Stimulated activated naive CD4-positive, alpha-beta T cell (primary cell): ENCODE measurements at places on chromosomes 3 and 15.

DNA sequence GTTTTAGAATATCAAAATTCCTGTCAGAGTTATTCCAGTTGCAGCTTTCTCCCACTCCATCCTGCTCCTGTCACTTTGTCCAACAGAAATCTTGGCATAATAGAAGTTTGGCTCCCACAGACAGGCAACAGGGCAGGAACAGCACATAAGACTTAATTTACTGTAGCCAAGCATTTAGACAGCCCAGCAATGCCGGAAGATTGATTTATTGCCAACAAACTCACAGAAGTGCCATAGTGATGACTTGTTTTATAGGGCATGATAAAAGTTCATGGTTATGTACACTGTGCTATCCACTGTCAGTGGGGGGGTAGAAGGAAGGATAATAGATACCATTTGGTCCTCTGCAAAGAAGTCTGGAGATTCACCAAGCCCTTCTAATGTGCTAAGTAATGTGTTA, 98.3 kb upstream of the CBLB start:
- DNase-seq = no peak

DNA sequence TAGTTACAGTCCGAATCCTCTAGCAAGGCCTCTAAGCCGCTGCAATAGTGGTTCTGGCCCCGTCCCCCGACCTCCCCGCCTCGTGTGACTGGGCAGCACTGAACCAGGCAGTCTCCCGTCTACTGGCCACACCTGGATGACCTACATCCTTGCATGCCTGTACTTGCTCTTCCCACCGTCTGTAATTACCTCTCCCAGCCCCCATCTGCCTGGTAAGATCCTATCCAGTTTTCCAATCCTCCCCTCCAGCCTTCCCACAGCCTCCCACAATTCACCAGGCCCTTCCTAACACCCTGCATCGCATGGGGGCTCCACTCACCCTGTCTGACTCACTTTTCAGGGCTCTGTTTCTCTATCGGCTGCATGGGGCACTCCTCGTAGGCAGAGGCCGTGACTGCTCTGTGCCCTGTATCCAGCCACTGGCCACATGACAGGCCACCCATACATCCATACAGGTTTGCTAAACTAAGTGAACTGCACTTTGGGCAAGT, 32.8 kb downstream of the XXYLT1 start:
- no peak for DNase-seq

DNA sequence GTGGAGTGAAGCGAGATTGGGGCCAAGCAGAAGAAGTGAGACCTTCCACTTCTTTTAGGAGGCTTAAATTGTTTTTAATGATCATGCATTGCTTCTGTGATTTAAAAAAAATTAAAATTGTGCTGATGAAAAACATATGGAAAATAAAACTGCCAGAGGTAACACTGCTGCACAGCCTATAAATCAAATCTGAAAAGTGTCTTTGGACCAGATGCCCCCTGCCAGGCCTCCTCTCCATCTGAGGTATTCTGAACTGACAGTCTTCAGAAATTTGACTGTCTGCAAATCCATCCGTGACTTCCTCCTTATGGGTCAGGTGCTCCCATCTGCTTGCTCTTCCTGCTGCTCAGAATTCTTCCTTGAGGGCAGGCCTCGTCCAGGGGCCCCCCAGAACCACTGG, 108.5 kb upstream of the NR2E3 start:
- no peak for DNase-seq

DNA sequence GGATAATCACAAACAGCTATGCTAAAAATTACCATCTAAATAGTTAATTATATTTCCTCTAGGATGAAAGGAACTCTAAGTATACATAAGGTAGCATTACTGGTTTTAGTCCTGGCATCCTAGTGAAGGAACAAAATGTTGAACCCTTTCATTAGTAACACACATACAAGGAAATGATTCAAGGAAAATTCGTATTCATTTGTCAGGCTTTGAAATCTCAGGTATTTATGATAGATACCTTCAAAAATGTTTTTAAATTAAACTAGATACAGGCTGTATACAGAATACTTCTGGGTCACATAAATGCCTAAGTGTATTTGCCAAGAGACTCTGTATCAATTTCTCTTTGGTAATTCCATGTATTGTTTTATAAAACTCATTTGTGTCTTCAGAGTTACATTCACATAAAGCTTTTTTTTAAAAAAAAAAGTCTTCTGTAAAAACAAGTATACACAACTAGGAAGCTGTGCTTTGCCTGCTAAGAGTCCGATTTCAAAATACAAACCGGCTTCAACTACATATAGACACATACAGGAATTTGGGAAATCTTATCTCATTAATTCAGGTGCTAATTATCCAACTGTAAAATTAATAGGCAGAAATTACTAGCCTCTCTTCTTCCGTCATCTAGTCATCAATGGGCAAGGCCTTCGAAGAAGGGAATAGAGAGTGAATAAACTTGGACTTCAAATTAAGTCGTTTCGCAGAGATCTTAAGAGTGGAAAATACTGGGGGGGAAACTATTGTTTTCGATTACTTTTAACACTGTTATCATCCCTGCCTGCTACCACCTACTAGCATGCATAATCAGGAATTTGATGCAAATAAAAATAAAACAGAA, 1.3 kb downstream of the SECISBP2L start:
- no peak for DNase-seq

GRCh38 chr15:96066852-96067495, 263.5 kb upstream of the NR2F2 start:
- no peak for DNase-seq

GRCh38 chr3:97958396-97958795, 13.8 kb downstream of the RIOX2 start:
- no peak for DNase-seq

- no peak for DNase-seq
Observed at GRCh38 chr15:72824112-72824511, 40.6 kb upstream of the ADPGK start.

- DNase-seq = no peak
Observed at GRCh38 chr3:78764634-78765033, 1003.2 kb downstream of the ROBO1 start.

DNA sequence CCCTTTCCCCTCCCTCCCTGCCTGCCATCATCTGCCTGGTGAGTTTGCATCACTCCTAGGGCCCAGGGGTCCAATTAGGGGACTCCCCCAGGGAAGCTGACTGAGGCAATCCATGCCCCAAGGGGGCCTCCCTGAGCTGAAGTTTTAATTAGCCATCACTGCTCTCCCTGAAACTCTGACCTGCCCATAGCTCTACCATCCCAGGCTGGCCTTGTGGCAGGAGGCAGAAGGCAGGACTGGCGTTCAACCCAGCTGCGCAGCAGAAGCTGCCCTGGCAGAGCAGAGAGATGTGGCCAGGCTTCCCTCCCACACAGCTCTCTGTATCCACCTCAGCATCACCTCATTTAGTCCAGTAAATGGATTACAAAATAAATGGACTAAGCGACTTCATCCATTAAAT, 7.7 kb upstream of the C15orf39 start:
- no peak for DNase-seq

DNA sequence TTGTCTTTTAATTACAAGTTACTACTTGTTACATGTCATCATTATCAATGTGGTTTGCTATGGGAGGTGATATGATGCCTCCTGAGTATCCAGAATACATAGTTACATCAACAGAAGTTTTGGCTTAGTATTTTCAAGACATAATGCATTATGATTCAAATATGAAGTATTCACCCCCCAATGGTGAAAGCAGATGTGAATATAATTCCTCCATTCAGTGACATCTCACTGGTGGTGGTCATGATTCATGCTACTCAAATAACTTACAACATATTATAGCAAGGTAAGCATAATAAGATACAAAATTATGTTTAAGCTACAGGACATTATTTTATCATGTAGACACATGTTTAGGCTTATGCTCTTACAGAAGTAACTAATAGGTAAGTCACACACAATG, 34.9 kb upstream of the TTBK2 start:
- no peak for DNase-seq

DNA sequence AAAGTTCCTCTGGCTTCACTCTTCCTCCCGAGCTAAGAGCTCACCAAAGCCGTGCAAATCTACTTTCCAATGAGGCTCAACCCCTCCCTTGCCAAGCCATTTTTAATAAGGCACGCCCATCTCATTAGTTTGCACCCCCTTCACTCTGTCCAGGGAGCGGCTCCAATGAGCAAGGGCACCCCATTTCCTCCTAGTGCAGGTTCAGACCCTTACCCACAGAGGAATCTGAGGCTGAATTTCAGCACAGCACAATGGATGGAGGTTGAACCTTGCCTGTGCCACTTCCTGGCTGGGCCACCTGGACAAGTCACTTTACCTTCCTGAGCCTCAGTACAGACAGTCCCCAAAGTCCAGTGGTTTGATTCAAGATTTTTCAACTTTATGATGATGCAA, 25.4 kb downstream of the XPC start:
- DNase-seq = no peak

- DNase-seq = no peak
Observed at GRCh38 chr3:41175365-41175764, 23.9 kb upstream of the CTNNB1 start.

DNA sequence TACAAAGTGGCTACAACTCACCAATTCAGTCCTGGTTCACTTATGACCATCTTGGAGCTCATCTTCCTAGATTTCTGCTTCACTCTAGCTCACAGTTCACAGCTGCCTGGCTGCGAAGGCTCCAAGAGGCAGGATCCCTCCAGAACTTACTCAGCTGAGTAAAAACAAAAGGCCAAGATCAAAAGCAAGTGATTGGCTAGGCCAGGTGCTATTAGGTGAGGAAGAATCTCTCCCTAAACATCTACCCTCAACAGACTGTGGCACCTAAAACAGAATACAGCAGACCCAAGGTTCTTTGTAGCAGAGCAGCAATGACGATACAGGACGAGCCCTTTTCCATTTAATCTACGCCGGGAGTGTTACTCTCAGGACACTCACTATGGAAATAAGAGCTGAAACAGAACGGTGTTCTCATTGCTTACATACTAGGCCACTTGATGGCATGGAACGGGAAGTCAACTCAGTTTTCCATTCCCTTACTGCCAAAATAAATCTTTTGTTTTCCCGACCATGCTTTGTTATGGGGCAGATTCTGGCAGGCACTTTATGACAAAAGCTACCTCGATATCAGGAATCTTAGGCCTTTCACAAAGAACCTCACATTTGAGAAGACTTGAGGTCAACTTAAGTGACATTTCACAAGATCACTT, 901 bp downstream of the ICE2 start:
- DNase-seq = no peak

- no peak for DNase-seq
Observed at GRCh38 chr15:67854358-67854757, 14.5 kb upstream of the RNU6-1 start.

GRCh38 chr15:43383070-43383469, 12.2 kb downstream of the TUBGCP4 start:
- DNase-seq = no peak

DNA sequence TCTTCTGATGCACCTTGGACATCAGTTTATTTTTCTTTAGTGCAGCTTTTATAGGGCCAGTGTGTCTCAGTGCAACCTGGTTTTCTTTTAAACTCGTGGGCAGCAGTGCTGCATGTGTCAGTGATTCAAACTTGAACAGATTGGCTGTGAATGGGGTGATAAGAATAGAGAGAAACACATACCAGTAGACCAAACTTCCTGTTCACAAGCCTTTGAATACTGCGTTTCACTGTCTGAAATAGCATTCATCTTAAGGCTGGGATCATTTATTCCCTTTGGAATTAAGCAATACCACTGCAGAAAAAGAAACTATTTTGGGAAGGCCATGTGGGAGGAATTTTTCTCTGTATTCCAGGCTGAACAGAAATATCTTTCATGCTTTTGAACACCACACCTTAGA, 51.7 kb downstream of the PHLDB2 start:
- DNase-seq = no peak

- no peak for DNase-seq
Observed at GRCh38 chr15:70382762-70383458, 285.2 kb upstream of the TLE3 start.

GRCh38 chr15:58109419-58109818, 28.8 kb upstream of the AQP9 start:
- no peak for DNase-seq

DNA sequence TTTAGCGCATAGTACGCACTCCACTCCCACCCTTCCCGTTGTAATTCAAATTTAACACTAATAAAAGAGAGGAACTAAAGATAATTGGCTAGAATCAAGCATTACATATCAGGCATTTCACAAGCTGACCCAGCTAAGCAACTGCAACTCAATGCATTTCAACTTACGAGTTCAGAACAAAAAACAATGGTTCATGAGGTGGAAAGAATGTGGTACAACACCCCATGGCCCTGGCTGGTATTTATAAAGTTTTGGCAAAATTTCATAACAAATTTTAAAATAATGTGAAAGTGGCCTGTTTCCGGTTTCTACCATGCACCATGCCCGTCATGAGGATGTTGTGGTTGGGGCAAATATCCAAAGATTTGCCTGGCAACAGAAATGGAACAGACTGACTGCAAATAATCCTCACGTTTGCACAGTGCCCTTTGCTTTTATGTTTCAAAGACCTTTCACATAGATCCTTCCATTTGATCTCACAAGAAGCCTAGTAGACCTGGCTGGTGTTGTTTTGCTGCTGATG, 455.3 kb upstream of the NR2F2 start:
- peak; percentile 22 for DNase-seq

GRCh38 chr3:41369838-41370237, 170.5 kb downstream of the CTNNB1 start:
- no peak for DNase-seq

DNA sequence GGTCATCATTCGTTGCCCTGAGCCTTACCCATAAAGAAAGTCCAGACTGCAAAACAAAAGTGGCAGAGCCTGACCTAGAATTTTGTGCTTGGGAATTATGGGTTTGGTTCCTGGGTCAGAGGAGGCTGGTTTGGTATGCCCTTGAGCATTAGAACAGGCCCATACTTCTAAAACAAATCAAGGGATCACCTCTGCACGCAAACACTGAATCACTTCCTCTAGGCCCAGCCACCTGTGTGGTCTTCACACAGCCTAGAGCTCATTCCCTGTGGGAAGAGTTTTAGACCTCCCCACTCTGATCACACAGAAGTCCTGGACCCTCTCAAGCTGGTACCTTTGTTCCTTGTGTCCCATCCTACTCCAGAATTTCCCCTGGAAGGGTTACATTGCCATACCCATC, 59.4 kb downstream of the B3GNT5 start:
- DNase-seq = no peak

- DNase-seq = no peak
Observed at GRCh38 chr3:120741837-120742197, 499 bp downstream of the RABL3 start.

- no peak for DNase-seq
Observed at GRCh38 chr15:52680041-52680391, 828 bp upstream of the ATOSA start.

DNA sequence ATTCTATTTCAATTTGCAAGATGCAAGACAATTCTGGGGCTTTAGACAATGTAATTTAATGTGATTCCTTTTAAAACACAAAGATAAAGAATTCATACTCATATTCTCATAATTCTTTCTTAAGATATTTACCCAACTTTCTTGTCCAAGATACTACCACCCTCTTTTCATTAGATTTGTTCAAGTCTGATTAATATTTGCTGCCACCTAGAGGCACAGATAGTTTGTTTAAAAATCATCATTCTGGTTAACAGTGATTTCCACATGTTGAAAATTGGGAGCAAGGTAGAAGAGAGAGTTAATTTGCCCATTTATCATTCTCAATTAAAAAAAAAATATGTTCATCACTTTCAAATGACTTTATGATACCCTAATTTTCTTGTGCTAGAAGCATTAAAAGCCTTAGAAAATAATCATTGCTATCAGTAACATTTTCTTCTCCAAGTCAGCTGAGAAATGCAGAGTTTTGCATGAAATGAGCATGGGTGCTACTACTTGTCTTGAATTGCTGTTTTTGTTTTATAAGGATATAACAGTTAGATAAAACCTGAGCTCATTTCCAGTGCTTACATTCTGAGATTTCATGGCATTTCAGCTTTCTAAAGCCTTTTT, 11.6 kb downstream of the TAMM41 start:
- no peak for DNase-seq
